ENCODE measurements at places on chromosomes 6 and 20.
A peak's percentile ranks its signal among the peaks of the same experiment; 100 is the strongest.

- no peaks in the 10 kb centered on the region for H3K27me3 ChIP-seq
- no peak overlapping the region for H3K27ac ChIP-seq
- H3K4me3 ChIP-seq, result no peak overlapping the region
- DNase-seq, result no peak
- H3K36me3 ChIP-seq, result no peaks in the 10 kb centered on the region
These were observed 243.6 kb downstream of the TFAP2B start for GRCh38 chr6:51062166-51062722.

DNA sequence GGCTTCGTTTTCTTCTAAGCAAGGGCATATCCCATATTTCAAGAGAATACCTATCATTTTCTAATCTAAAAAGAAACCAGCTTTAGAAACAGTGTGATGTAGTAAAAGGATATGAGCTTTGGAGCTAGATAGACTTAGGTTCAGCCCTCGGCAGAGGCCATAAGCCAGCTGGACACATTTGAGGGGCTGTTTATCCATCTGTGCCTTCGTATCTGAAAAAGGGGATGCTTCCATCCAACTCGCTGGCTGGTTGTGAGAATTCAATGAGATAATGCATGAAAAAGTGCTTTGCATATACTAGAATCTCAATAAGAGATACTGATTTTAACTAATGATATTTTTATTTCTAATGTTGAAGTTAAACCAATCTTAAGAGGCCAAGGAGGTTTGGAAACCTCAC lies 58.0 kb downstream of the PRL start:
- H3K4me3 ChIP-seq, result no peak overlapping the region
- no peak overlapping the region for H3K27ac ChIP-seq
- no peaks in the 10 kb centered on the region for H3K36me3 ChIP-seq
- no peaks in the 10 kb centered on the region for H3K27me3 ChIP-seq
- no peaks in the 10 kb centered on the region for H3K4me1 ChIP-seq

- H3K27me3 ChIP-seq, result no peaks in the 10 kb centered on the region
- no peak overlapping the region for H3K27ac ChIP-seq
- DNase-seq, result no peak
- H3K4me1 ChIP-seq, result no peaks in the 10 kb centered on the region
These were observed 71.8 kb downstream of the IMPG1 start for GRCh38 chr6:76000629-76001028.

DNA sequence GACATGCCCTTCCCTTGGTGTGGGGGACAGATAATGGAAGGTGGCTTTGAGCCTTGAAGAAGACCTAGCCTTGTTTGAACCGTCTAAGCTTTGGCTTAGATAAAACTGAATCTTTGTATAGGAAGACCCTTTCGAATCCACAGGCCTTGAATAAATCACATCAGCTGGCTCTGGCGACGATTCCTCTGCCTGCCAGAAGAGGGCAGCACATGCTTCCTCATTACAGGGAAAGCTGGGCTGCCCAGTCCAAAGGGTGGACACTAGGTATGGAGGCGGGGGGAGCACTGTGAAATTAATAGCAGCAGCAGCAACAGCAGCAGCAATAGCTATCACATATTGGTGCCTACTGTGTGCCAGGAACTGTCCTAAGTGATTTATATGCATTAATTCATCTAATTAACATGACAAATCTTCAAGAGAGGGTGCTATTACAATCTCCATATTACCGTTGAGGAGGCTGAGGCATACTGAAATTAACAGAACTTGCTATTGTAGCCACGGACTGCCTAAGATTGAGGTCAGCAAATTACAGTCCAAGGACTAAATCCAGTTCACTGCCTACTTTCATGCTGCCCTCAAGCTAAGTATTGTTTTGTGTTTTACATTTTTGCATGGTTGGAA lies 85.1 kb downstream of the CLIC5 start:
- H3K36me3 ChIP-seq, result no peaks in the 10 kb centered on the region
- H3K4me1 ChIP-seq, result 0 out of 2 replicates have a peak, but pooled peaks cover 4% of the 10 kb centered on the region
- H3K4me3 ChIP-seq, result no peak overlapping the region

- no peaks in the 10 kb centered on the region for H3K36me3 ChIP-seq
- no peak overlapping the region for H3K4me3 ChIP-seq
- peak overlapping the region; percentile 58 for H3K27ac ChIP-seq
- peaks cover 28% of the 10 kb centered on the region for H3K4me1 ChIP-seq
- no peaks in the 10 kb centered on the region for H3K27me3 ChIP-seq
- peak; percentile 49 for DNase-seq
These were observed 18.9 kb downstream of the PERP start for GRCh38 chr6:138088326-138088762.

Measured in Caco-2 (cell line).